ENCODE measurements at places on chromosomes 13 and 19. TPM values are rescaled to one million over a fixed set of nuclear protein-coding genes. Genes with fewer than 3 reads are reported as not detected.

GRCh38 chr13:55298201-55298600 is 1842.5 kb upstream of the PRR20A start:
- no peaks in the 10 kb centered on the region for H3K4me1 ChIP-seq
- no peak overlapping the region for H3K27ac ChIP-seq
- no peaks in the 10 kb centered on the region for H3K36me3 ChIP-seq
- H3K27me3 ChIP-seq, result no peaks in the 10 kb centered on the region

DNA sequence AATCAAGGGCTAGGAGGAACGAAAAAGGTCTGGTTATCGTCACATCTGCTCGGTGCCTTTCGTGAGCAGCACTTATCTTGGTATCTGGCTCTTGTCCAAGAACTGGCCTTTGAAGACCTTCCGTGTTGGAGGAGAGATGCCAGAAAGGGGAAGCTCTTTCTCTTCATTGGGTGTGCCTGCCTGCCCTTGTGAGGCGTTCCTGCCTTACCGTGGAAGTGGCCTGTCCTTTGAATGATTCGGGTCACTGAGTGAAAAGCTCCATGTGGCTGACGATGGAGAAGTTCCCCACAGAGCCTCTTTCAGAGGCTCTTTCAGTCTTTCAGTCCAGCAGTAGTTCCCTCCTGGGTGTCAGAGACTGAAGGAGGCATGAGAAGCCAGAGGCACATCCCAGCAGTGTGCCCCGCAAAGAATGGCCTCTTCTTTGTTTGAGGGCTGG is 121.5 kb upstream of the SLC10A2 start:
- DNase-seq, result no peak
- H3K27me3 ChIP-seq, result no peaks in the 10 kb centered on the region
- no peaks in the 10 kb centered on the region for H3K36me3 ChIP-seq
- no peak overlapping the region for H3K27ac ChIP-seq
- no peaks in the 10 kb centered on the region for H3K4me1 ChIP-seq

DNA sequence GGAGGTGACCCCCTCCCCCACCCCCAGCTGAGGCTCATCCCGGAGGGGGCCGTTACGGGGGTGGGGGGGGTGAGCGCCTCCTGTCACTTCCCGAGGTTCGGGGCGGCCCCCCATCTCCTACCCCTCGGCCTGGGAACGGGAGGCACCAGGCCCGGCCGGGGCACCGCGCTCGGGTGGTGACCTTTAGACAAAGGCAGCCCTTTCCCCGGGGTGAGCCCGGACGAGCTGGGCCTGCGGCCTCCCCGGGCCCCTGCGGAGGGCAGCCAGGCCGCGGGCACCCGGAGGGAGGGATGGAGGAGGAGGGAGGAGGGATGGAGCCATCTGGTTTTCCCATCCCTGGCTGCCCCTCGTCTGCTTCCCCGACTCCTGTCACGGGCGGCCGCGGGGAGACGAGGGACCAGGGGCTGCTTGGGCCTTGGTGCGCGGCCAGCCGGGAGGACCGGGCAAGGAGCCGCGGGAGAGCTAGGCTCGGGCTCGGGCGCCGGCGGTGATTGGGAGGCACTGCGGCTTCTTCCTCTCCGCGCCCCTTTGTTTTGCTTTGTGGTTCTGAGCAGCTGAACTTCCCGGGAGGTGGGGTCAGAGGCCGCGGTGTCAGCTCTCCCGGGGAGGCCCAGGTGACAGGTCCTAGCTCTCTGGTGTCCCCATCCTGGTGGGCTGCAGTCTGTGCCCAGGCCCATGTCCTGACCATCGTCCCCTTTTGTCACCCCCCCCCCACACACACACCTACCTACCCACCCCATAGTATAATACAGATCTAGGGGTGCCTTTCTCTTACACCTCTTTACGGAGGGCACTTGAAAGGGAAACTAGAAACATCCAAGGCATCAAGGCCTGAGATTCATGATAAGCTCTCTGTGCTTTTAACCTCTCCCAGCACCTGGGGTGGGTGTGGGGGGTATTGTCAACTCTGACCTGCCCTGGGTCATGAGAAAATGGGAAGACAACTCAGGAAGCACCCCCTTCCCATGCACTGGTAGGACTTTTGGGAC is 1.3 kb downstream of the BICRA start:
- peak overlapping the region; percentile 64 for H3K27ac ChIP-seq
- H3K36me3 ChIP-seq, result peaks cover 8% of the 10 kb centered on the region
- peak overlapping the region; percentile 72 for H3K4me3 ChIP-seq
- peaks cover 30% of the 10 kb centered on the region for H3K4me1 ChIP-seq
- H3K27me3 ChIP-seq, result no peaks in the 10 kb centered on the region

DNA sequence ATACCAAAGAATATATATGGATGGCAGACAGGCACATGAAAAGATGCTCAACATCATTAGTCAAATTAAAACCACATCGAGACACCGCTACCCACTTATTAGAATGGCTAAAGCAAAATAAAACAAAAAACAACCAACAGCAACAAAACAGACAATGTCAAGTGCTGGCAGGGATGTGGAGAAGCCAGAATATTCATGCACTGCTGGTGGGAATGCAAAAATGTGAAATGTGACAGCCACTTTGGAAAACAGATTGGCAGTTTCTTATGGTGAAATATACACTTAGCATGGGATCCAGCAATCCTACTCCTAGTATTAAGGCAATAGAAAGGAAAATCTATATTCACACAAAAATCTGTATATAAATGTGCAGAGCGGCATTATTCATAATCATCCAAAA is 8.6 kb downstream of the ELAVL1 start:
- peaks cover 60% of the 10 kb centered on the region for H3K4me1 ChIP-seq
- peaks cover 3% of the 10 kb centered on the region for H3K36me3 ChIP-seq
- no peak for DNase-seq
- no peak overlapping the region for H3K27ac ChIP-seq

Gene ARHGAP33
- 35.0 TPM for total RNA-seq

All from activated CD4-positive, alpha-beta memory T cell treated with anti-CD3 and anti-CD28 coated beads for 36 hours (primary cell).